ENCODE measurements at places on chromosomes 13 and 19.
A peak's percentile ranks its signal among the peaks of the same experiment; 100 is the strongest.

DNA sequence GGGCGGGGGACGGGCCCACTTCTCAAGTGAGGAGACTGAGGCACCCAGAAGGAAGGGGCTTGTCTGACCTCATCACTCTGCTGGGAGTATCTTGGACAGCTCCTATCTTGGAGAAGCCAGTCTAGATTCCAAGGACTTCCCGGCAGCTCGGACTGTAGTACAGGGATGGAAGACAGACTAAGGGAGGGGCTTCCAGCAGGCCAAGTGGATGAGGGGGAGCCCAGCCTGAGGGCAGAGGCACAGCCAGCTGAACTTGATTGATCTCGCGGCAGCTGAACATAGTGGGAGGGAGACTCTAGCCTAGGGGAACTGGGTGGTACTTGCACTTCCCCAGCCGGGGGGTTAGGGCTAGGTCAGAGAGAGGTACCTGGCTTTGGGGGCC is 711 bp downstream of the CILP2 start:
- DNase-seq, result no peak

GRCh38 chr19:35357867-35358573 is at the start of gene FFAR3:
TSS of gene FFAR3 (plus strand) at chr19:35358460. CDS start at chr19:35358891, 431 bp downstream.
- no peak for DNase-seq

- DNase-seq, result no peak
Observed at GRCh38 chr19:19514215-19514657, 1.1 kb downstream of the TSSK6 start.

DNA sequence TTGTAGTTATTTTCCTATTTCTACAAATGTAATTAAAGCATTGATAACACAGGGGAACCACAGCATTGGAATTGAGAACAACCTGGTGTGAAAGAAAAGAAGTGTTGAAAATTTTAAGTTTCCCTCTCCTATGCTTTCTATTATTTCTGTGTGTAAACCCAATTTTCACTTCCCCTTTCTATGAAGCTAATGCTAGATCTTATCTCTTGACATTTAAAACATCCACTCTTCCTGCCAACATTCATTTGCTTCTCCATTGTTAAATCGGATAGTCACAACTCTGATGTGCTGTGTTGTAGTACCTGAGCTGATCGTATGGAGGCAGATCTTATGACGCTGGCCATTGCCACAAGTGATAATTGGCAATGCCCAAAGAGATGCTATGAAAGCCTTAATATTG is 203.0 kb downstream of the ITGBL1 start:
- DNase-seq, result peak; percentile 13

DNA sequence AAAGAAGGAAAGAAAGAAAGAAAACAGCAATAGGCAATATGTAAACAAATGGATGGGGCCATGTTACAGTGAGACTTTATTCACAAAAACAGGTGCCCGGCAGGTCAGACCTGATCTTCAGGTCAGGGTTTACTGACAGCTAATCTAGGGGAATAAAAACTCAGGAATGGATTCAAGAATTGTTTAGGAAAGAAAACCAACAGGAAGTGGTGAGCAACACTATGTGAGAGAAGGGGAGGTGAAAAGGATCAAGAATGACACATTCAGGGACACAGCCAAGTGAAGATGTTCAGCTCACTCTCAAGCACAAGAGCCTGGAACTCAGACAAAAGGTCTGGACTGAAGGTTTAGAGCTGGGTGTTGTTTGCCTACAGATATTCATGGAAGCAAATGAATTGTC is 244.5 kb downstream of the EFNB2 start:
- DNase-seq, result no peak

GRCh38 chr13:51405176-51405575 is 47.7 kb downstream of the INTS6 start:
- no peak for DNase-seq

- DNase-seq, result no peak
Observed at GRCh38 chr19:31285744-31286143, 63.5 kb downstream of the TSHZ3 start.

DNA sequence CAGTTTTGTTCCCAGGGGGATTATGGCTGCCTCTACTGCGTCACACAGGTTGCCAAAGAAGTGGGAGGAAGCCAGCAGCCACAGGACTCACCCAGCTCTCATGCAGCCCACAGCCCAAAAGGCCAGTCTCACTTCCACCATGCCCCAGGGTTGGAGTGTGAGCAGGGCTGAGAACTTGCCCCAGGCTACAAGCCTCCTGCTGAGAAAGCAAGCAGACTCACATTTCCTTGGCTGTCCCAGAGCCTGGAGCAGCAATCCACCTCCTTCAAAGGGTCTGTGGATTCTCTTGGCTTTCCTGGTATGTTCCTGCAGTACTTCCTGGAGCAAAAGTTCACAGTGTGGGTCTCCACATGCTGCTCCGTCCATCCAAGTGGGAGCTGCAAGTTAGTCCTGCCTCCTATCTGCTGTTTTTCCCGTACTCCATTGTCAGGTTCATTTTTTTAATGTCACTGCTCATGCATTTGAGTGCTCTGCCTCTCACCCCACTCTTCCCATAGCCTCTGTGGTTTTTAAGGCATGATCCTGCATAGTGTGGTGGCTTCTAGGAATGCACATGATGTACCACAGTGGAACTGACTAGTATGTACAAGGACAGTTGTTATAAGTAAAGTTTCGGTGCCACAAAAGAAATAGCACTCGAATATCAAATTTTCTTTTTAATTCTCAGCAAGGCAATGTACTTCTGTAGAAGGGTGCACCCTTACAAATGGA is 56.2 kb upstream of the ARHGEF7 start:
- DNase-seq, result no peak

DNA sequence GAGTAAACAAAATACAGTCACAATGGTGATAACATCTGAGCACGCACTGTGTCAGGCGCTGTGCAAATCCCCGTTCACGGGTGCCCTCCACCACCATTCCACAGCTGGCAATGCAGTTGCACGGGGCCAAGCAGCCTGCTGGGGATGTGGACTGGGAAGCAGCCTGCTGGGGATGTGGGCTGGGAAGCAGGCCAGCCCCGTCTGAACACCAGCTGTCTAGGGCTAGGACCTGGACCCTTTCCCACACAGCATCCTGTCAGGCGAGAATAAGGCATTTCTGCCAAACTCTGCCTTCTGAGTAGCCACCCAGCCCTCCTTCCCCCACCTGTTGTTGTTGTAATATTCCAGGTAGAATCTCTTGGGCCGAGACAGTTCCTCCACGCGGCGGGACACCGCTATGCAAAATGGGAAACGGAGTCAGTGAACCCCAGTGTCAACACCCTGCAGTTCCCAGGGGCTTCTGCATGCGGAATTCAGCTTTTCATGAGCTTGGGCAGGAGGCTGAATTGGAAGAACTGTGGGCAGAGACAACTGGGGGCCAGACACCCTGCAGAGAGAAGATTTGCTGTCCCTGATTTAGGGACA is 27.8 kb upstream of the MIER2 start:
- peak; percentile 1 for DNase-seq

GRCh38 chr19:13120817-13121216 is 2.8 kb downstream of the NACC1 start:
- DNase-seq, result no peak

GRCh38 chr19:42115219-42115618 is 17.0 kb downstream of the POU2F2 start:
- no peak for DNase-seq

GRCh38 chr19:46693760-46694159 is 23.2 kb downstream of the PRKD2 start:
- DNase-seq, result no peak

GRCh38 chr19:39826311-39826945 is 7.5 kb downstream of the DYRK1B start:
- no peak for DNase-seq

GRCh38 chr19:6610934-6611852 is 20.2 kb upstream of the CD70 start:
- no peak for DNase-seq

DNA sequence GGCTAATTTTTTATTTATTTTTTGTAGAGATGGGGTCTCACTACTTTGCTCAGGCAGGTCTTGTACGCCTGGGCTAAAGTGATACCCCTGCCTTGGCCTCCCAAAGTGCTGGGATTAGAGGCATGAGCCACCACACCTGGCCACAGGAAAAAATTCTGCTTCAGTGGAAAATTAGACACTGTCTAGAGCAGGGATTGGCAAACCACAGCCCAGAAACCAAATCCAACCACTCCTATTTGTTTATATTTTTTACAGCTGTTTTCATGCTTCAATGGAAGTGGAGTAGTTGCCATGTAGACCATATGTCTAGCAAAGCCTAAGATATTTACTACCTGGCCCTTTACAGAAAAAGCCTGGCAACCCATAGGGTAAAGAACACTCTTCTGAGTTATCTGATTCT is 123.7 kb upstream of the MRI1 start:
- no peak for DNase-seq

GRCh38 chr19:661427-662196 is 1.4 kb downstream of the RNF126 start:
- DNase-seq, result peak; percentile 70

DNA sequence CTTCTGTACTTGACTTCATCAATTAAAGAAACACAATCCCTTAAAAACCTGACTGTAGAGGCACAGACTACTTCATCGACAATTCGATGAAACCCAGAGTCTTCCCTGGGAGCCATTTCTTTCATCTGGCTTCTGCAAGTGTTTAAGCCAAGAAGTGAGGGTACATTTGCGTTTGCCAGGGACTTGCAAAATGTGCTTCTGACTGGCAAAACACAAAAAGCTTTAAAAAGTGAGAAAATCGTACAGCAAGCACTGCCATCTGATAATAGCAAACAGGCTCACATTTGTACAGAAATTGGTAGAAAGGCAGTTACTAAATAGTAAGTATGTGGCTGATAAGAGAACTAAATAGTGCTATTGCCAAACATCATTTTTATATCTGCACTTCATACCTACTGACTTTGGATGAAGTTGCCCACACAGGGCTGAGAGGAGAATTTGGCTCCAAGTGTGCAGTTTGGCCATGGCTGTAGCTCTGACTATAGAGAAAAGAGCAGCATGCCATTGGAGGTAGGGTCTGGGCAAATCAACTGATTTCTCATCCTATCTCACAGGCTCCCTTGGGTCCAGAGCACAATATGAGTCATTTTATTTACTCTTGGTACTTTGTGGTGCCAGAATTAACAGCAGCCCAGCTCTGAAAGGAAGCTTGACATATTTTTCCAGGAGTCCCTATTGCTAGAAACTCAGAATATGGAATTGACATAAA is 358.1 kb downstream of the OXGR1 start:
- DNase-seq, result no peak

Data from RPMI8226 (cell line).